ENCODE measurements at places on chromosomes 11 and 22.
A peak's percentile ranks its signal among the peaks of the same experiment; 100 is the strongest.

GRCh38 chr22:40345815-40346184 is 500 bp upstream of the ADSL start:
- DNase-seq, result peak; percentile 38

DNA sequence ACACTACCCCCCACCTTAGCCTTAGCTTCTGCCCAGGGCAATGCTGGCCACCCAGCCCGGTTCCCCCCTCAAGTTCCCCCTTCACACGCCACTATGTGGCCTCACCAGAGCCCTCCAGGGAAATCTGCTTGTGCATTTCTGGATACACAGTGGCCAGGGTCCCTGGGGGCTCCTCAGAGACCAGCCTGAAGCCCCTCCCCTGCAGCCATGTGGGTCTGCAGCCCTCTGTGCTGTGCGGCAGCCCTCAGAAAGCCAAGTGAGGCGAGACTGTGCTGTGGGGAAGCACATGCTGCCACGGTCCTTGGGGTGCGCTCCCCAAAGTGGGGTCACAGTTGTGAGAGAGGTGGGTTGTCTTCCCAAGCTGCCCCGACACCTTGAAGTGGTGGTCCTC is 2.1 kb upstream of the PLXNB2 start:
- DNase-seq, result no peak

DNA sequence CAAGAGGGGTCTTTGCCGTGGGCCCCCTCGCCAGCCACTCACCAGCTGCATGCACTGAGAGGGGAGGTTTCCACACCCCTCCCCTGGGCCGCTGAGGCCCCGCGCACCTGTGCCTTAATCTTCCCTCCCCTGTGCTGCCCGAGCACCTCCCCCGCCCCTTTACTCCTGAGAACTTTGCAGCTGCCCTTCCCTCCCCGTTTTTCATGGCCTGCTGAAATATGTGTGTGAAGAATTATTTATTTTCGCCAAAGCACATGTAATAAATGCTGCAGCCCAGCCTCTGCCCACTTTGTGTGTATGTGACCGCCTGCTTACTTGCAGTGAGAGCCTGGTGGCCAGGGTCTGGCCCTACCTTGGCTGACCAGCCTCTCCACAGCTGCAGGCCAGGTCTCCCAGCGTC is 2.8 kb upstream of the CRACR2B start:
- DNase-seq, result no peak

DNA sequence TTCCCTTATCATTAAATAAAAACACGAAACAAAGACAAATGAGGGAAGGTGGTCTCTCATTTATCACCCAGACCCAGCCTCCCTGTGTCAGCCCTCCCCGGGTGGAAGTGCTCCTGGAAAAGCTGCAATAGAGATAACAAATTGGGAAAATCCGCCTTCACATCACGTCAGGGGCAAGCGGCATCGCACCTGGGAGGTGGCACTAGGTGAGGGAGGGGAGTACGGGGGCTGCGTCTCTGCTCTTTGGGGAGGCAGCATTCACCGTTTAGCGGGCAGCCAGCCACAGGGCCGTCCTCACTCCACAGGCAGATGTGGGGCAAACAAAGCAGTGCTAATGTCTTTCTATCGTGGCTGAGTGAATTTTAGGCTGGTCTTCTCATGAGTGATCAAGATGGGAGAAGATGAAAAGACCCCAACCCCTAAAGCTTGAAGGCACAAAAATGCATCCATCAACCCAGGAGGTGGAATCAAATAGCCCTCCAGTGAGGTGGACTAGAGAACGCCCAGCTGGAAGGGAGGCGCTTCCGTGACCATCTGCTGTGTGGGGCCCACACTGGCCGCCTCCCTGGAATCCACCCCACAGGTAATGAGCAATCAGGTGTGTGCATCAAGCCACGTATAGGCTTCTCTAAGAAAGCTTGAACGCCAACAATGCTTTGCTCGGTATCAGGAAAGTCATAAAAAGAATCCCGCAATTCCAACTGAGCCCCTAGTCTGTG is 629.5 kb downstream of the BRD1 start:
- DNase-seq, result no peak

- DNase-seq, result no peak
Measured at GRCh38 chr22:48825802-48826520, 1001.7 kb downstream of the BRD1 start.

DNA sequence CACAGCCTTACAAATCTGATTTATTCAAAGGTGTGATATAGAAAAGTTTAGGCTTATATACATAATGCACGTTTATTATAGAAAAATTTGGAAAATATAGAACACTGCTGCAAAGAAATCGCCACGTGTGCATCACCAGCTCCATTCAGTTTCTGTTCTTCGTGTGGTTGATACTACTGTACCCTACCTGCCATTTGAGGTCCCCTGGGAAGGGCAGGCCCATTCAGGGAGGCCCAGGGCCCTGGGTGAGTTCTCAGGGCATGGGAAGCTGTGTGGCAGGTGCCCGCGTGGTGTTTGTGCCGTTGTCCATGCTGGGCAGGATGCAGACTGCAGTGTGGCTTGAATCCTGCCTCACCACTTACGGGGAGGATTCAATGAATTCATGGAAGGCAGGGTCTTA is 60.8 kb downstream of the TBC1D22A start:
- no peak for DNase-seq

- no peak for DNase-seq
Measured at GRCh38 chr22:22042009-22042408, 59.4 kb upstream of the TOP3B start.

- DNase-seq, result no peak
Measured at GRCh38 chr11:116607027-116607426, 165.8 kb downstream of the BUD13 start.

DNA sequence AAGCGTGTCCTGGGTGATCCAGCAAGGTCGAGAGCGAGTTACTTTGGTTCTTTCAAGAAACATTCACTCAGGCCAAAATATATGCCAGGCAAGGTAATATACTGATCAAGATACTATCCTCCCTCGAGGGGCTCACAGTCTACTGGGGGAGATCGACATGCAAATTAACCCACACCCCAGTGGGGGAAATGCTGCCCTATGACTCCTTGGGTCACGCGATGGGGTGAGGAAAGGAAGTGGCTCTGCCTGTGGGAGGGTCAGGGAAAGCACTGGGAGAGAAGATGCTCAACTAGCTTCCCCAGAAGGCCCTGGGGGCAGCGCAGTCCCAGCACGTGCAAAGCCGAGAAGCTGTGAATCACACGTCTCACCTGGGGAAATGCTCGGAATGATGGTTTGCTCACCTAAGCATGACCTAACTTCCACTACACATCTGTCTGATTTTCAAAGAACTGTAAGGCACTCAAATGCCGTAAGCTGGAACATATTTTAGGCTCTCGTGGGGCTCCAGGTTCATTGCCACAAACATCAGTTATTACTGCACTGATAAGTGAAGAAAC is 130.7 kb downstream of the RCN1 start:
- no peak for DNase-seq

DNA sequence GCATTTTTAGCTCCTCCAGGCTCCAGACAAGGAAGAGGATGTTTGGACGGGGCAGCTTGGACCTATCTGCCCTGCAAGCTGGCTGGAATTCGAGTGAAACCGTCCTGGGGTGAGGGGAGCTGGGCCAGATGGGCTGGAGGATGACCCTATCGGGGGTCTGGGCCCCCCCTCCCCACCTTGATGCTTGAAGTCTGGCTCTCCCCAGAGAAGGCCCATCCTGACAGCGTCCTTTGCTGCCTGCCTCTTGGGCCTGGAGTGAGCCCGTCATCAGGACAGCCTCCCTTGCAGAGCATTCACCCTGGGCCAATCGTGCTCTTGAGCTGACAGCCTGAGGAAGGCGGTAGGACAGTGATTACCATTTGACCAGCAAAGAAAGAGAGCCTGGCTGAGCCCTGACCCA is 5.3 kb upstream of the PDGFB start:
- no peak for DNase-seq

DNA sequence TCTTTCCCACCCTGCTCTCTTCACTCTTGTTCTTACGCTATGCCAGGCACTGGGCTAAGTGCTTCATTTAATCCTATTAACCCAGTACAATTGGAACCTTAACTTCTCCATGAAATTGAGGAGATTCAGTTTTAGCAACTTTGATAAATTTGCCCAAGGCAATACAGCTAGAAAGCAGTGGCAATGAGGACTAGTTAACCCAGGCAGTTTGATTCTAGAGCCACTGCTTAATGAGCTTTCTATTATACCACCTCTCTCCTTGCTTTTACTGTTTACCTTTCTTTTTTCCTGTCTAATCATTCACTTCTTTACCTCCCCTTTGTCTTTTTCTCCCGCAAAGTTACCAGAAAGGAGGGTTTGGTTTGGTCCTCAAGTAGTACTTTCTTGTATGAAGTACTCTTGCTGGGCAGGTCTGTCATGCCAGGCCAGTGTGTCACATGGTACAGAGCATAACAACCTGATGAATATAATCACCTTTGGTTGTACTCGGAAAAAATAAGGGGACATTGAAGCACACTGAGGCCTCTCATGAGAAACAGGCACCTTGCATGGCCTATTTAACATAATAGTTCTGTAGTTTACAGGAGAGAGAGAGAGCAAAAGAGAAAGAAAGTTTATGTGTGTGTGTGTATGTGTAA is 70.6 kb downstream of the PDHX start:
- DNase-seq, result no peak

- no peak for DNase-seq
Measured at GRCh38 chr11:74069146-74070046, 60.5 kb upstream of the UCP3 start.

GRCh38 chr22:27065279-27065678 is 407.9 kb downstream of the MIAT start:
- DNase-seq, result no peak

DNA sequence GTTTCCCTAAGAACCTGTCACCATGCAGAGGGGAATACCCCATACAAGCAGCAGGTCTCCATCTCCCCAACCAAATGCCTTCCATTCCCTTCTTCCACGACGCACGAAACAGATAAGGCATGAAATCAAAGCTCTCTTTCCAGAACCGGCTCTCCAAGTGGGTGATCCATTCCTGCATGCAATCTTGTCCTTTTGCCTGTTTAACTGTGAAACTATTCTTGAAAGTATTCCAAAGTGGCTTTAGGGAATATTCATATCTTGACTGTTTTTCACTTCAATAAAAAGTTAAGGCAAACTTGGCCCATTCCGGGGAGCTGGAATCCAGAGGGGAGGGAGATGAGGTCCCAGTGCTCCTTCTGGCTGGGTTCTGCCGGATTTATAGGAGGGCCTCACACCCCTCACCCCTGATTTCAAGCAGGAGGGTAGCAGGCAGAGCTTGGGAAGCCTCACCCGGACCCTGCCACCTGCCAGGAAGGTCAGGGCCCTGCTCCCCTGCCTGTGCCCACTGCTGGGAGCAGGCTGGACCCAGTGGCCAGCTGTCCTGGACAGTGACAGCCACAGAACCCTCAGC is 60.9 kb downstream of the SCGB1A1 start:
- DNase-seq, result no peak

DNA sequence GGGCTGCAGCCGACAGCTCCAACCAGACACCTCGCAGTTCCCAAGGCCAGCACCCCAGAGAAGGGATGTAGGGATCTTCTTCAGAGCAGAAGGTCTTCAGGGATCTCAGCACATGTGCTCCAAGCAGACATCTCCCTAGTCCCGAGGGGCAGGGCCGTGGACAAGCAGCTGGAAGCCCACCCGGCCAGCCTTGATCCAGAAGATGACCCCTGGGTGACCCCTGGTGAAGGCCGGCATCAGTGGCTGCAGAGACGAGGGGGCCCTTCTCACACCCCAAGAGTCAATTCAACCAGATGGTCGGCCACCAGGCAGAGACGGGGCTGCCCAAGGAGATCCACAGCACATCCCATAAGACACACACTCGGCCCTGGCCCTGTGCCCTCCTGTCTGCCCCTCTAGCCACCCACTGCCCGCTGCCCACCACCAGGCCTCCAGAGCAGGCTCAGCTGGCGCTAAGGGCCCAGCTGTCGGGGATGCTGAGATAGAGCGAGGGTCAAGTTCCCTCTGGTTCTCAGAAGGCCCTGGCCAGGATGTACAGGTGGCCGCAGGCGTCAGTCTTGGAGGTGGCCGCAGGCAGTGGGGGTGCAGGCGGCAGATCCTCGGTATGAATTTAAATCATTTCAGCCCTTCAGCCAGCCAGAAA is 168.3 kb downstream of the BRD1 start:
- DNase-seq, result no peak

All from muscle of arm (tissue), 14 donors.